Retinal pigment epithelial cell (primary cell): ENCODE measurements at places on chromosomes 7 and 10.

DNA sequence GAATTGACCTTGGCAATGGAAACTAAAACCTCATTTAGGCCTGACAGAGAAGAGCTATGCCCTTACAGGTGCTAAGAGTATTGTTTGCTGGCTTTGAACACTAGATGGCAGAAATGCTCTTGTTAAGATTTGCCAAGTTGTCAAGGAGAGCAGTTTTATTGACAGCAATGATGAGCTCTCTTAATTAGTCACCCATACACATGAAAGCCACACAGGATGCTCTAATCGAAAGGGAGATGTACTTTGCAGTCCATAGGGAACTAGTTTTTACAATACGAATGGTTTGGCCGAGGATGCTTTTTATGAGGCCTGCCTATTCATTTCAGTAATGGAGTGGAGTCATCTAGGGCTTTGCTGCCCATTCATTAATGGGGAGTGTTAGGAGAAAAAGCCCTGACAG is 45.4 kb upstream of the MBL2 start:
- DNase-seq = peak; percentile 8

GRCh38 chr7:30548845-30549244 is 44.2 kb upstream of the GGCT start:
- DNase-seq = no peak

GRCh38 chr10:5002013-5002727 is 1.5 kb downstream of the AKR1C2 start:
- no peak for DNase-seq

DNA sequence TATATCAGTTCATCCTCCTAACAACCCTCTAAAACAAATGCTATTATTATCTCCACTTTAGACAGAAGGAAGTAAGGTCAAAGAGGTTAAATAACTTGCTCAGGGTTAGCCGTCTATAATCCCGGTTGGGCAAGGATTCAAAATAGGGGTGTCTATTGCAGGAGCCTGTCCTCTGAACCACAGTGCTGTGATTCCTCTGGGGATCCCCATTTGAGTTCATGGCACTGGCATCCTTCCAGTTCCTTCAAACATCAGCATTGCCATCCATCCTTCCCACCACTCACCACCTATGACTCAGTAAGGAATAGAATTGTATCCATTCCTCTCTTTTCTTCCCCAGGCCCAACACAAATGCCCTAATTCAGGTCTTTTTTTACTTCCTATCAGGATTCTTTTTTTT is 25.6 kb downstream of the HPS6 start:
- no peak for DNase-seq
